ENCODE measurements at places on chromosomes 6 and 20.

DNA sequence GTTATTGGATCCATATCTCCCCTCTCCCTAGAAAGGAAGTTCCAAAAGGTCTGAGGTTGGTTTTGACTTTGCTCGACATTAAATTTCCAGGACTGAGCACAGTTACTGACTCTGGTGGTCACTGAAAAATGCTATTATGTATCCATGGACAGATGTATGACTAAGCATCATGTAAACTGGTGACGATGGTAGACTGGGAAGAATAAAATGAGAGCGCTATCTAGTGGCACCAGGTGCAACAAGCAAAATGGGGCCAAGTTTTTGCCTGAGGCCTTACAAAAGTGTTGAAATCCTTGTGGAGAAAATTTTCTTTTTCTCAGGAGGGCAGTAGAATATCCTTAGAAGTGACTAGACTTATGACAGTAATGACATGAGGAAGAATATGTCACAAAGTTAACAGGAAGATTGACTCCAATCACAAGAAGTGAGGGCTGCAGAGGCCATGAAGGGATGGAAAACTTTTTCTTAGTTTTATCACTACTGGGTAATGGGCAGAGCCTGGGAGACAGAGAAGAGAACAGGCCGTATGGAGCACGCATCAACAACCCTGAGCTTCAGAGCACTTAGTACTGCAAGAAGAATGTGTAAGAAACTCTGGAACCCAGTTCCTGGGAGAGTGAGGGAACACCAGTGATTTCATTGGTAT, 88.9 kb upstream of the ELOVL5 start:
- DNase-seq, result no peak
- peaks cover 6% of the 10 kb centered on the region for H3K4me1 ChIP-seq

DNA sequence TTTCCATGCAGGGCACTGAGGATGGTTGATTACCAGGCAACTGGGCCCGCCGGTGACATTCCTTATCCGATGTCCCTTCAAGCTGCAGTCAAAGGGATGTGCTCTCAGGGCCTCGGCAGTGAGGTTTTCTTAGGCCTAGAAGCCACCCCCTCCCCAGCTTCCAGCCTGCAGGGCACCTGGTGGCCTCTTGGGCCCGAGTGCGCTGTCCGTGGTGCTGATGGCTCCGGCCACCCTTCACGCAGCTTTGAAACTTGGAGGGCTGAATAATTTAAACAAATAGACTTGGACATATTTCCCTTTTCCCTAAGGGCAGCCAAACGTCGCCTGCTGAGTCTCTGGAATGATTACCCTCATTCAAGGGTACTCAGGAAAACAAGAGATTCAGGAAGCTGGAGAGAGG, 8.9 kb upstream of the MLN start:
- H3K4me3 ChIP-seq, result no peak overlapping the region
- DNase-seq, result no peak
- no peak overlapping the region for H3K27ac ChIP-seq
- H3K27me3 ChIP-seq, result peaks cover 8% of the 10 kb centered on the region
- no peaks in the 10 kb centered on the region for H3K36me3 ChIP-seq

DNA sequence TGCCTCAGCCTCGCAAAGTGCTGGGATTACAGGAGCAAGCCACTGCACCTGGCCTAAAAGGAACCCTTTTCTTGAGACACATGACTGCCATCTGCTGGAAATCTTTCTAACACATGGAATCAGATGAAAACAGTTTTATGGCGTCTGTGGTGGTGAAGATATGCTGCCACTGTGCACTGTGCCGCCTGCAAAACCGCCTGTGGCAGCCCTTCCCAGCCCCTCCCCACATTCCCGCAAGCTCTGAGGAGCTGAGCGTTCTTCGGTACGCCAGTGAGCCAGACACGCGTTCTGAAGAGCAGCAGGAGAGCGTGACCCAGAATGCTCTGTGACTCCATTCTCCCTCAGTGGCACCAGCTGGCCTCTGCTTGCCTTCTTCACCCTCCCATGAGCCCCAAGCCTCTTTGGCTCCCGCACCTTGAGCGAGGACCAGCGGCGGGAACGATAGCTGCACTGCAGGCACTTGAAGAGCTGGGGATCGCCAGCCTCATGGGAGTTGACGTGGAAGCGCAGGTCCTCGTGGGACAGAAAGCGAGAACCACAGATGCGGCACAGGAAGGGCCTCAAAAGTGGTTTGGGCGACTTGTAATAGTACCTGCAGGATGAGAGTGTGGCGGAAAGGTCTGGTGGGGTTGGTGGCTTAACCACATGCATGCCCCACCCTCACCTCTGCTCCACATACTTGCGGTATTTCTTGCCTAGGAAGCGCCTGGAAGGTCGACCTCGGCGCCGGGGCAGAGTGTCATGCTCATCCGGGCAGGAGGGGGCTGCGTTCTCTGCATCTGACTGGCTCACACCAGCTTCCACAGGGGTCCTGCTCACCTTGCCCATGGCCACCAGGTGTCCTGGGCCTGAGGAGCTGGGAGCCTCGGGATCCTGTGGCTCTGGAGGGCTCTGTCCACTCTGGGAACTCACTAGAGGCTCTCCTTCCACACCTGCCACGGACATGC, 8.7 kb downstream of the ZNF335 start:
- DNase-seq, result no peak
- H3K4me1 ChIP-seq, result no peaks in the 10 kb centered on the region
- H3K4me3 ChIP-seq, result no peak overlapping the region
- H3K27me3 ChIP-seq, result no peaks in the 10 kb centered on the region

DNA sequence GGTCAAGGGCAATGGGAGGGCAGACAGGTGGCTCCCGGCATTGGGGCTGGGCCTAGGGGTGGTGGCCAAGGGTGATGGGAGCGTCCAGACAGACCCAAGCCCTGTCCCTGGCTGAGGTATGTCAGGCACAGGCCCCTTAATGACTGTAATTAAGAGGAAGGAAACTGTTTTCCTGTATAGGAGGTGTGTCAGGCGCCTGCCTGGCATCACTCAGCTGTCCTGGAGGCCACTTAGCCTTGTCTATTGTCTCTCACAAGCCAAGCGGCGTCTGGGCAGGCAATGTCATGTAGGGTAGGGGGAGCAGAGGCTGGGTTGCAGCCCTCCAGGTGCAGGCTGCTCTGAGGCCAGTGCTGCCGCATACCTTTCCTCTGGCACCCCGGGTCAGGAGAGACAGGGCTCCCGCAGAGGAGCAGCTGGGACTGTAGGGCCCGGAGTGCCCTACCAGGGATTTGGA, 3.9 kb upstream of the FAM83C start:
- no peak overlapping the region for H3K4me3 ChIP-seq
- H3K27me3 ChIP-seq, result no peaks in the 10 kb centered on the region
- no peaks in the 10 kb centered on the region for H3K36me3 ChIP-seq
- H3K4me1 ChIP-seq, result peaks cover 5% of the 10 kb centered on the region
- no peak overlapping the region for H3K27ac ChIP-seq

GRCh38 chr6:11460837-11461661, 76.5 kb upstream of the TMEM170B start:
- no peaks in the 10 kb centered on the region for H3K27me3 ChIP-seq
- no peaks in the 10 kb centered on the region for H3K4me1 ChIP-seq
- H3K4me3 ChIP-seq, result no peak overlapping the region
- no peaks in the 10 kb centered on the region for H3K36me3 ChIP-seq
